ENCODE measurements at places on chromosomes 16 and 17.

GRCh38 chr17:73924114-73924908 is 279.2 kb upstream of the RPL38 start:
- no peak for DNase-seq

DNA sequence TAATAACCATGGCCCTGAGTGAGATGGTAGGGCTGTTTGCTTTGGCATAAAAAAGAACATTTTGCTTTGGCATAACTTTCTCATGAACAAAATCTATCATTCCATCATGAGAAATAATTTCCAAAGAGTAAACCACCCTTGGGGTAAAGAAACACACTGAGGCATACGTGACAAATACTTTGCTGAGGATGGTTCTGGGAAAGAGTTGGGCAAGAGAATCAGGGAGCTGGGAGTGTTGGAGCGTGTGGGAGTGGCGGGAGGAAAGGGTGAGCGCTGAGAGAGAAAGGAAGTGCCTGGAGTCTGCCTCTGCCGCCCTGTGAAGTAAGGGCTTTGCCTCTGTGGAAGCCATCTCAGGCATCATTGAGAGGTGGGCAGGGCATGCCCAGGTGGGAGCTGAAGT is 60.2 kb upstream of the ARHGAP44 start:
- DNase-seq = no peak

GRCh38 chr16:85275533-85276249 is 163.4 kb upstream of the CIBAR2 start:
- DNase-seq = peak; percentile 85

DNA sequence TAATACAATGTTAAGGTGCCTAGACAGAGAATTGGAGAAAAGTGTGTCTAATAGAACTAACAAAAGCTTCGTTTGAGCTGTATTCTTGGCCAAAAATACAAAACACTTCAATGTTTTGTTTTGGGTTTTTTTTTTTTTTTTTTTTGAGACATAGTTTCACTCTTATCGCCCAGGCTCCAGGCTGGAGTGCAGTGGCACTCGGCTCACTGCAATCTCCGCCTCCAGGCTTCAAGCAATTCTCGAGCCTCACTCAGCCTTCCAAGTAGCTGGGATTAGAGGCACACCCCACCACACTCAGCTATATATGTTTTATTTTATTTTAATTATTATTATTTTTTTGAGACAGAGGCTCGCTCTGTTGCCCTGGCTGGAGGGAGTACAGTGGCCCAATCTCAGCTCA is 38.3 kb upstream of the CARMIL2 start:
- DNase-seq = no peak

DNA sequence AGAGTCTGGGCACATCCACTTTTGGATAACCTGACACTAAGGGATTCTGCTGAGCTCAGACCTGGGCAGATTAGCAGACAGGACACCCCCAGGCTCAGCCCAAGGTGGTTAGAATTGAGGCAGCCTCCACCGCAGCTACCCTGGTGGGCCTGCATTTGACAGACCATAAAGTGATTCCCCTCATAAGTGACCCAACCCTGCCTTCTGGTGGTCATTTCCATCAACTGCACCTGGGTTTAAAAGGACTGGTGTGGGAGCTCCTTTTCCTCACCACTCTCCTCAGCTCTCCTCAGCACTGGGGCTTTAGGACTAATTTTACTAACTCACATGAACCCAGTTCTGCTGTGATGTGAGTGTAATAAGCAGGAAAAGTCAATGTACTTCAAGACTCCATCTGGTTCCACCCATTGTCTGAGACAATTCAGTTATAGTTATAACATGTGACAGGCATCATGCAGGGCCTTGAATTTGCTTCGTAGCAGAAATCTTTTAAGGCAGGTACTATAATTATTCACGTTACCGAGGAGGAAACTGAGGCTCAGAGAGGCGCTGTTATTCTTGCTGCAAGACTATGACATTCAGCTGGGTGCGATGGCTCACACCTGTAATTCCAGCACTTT is 42.5 kb downstream of the MYH3 start:
- peak; percentile 38 for DNase-seq

DNA sequence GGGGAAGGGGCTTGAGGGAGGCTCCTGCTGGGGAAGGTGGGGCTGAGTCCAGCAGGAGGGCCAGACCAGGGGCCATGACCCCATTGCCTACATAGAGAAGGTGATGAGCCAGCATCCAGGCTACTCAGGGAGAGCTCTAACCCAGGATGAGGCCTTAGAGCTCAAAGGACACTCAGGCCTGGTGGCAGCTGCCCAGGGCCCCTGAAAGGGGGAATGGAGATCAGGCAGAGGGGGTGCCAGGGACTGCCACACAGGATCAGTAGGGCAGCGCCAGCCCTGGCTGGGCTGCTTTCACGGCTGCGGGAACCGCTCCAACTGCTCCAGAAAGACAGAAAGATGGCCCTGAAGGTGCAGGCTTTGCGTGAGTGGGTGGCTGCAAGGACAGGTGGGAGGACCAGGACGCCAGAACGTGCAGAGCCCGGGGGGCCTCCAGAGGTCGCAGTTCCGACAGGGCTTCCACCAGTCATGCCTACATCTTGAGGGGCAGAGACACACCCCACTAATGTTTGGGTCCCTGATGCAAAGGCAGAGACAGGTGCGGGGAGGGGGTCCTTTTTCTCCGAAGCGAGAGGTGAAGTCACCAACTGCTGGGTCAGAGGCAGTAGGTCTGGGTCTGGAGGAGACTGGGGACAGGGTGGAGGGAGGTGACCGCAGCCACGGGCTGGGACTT is 882 bp upstream of the ATP6V0C start:
- no peak for DNase-seq

- DNase-seq = no peak
Observed at GRCh38 chr17:52158450-52159042, at the start of gene CA10. Gene CA10, minus strand, starts transcription at chr17:52158714.

DNA sequence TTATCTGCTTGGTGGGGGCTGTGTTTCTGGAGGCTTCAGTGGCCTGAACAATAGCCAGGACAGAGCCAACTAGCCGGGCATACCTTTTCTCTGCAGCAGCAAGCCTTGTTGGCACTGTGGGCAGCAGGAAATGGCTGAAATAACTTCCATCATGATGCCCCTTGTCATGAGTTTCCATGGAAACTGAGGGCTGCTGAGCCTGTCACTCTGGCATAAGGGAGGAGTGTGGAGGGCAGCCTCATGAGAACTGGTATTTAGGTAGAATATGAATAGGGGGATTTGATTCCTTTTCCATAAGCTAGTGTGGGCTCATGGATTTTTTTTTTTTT is 39.4 kb downstream of the PLCG2 start:
- no peak for DNase-seq

- no peak for DNase-seq
Observed at GRCh38 chr17:30926516-30926915, 4.8 kb downstream of the ADAP2 start.

DNA sequence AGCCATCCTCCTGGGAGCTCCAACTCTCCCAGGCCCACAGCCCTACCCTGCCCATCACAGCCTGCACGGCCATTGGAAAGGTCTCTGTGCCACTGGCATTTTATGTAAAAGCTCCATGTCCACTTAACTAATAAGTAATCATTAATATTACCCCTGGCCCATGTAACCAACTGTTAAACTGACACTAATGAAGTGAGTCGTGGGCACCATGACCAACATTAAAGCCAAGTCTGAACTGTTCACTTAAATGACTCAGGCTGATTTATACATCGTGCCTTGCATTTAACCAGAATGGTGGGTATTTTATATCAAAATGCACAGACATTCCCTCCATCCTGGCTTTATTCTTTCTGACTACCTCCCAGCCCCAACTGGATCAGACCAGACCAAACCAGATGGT is 229.3 kb downstream of the SOX9 start:
- no peak for DNase-seq

DNA sequence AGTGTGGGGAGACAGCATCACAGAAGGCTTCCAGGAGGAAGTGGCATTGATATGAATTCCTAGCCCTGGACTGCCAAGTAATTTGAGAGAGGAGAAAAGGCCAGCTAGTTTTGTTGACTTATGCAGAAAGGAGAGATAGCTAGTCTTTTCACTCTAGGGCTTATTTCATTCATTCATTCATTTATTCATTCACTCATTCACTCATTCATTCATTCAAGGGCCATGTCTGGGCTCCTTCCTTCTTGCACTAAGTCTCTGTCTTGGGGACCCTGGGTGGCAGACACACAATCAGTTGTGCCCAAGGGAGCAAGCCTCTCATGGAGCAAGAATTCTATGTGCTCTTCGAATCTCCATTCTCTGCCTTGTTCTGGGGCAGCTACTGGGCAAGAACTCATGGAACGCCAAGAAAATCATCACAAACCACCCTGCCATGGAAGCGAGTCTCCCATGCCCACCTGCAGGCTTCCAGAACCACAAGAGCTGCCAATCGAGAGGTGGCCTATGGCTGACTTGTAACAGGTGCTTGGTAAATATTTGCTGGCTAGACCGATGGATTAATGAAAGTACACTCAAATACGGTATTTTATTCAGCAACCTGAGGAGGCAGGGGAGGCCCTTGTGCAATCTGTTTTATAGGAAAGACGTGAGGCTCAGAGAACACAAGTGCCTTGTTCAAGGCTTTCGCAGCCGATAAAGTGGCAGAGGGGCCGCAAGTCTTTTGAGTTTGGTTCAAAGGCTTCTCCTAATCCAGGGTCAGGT is 223.6 kb downstream of the XYLT1 start:
- DNase-seq = no peak

- DNase-seq = no peak
Observed at GRCh38 chr17:32120141-32120540, 22.2 kb upstream of the RHOT1 start.

DNA sequence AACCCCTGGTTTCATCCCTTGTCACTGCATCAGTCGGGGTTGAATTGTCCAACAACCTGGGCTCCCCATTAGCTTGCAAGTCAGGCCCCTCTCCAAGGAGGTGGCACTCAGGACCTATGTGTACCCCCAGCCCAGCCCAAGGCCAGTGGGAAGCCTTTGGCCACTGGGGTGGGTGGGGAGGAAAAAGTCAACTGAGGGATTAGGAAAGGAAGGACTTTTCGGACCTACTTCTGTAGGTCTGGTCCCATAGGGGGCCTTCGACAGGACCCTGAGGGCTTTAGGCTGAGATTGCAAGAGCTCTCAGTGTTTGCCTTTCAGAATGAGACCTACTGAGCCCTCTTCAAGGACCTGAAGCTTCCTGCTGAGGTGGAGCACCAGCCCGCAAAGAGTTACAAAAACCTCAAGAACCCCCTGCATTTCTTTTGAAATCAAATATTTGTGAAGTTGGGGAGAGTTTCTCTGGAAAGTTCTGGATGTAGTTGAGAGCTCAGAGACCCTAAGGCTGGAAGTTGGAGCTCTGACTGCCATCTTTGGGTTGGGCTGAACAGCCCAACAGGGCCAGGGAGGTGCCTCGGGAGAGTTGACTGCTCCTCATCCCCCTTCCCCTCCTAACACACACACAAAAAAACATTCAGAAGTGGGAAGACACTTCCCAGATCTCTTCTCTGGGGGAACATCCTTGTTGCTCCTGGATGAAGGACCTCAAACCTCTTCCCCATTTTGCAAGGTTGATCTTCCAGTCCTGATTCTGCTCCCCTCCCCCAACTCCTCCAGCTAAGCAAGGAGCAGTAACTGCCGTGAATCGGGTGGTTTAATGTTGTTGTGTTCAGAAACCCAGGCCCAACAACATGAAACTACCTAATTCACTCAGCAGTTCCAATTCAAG is 5.8 kb upstream of the HOXB9 start:
- no peak for DNase-seq

DNA sequence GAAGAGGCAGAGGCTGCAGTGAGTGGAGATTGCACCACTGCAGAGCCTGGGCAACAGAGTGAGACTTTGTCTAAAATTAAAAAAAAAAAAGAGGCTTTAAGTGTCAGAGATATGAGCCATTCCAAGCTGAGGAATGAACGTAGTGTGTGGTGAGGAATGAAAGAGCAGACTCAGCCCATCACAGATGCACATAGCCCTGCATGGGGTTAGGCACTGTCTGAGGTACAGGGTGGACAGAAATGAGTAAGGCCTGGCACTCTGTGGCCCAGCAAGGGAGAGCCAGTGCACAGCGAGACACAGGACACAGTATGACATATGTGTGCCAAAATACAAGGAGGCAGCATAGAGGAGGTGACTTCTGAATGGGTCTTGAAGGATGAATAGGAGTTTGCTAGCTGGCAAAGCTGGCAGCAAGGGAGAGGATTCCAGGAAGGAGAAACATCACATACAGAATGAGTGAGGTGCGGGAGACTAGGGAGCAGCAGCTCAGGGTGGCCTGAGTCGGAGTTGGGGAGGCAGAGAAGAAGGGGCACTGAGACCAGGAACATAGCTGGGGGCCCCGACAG is 8.7 kb upstream of the ZNF469 start:
- DNase-seq = no peak

DNA sequence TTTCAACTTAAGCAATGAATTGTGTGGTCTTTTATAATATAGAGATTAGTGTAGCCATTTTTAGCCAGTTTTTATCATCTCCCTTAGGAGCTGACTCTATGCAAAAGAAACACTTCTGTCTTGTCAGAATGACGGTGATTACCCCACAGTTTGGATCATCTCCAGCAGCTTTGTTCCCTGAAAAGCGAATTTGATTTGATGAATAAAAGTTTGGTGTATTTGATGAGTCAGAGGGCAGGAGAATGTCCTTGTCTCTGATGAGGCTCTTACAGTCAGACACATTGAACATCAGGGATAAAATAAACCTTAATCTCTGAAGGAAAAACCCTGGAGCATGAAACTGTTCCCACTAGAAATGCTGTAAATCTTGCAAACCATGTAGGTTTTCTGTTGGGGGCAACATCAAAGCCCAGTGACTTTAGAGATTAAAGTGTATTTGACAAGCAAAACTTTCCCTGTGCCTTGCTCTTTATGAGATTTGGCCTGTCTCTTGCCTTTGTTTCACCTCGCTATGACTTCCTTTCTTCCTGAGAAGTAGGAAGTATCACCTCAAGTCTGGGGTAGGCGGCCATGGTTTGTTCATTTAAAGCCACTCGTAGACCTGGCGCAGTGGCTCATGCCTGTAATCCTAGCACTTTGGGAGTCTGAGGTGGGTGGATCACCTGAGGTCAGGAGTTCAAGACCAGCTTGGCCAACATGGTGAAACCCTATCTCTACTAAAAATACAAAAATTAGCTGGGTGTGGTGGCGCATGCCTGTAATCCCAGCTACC is 209.3 kb downstream of the FTO start:
- DNase-seq = no peak

DNA sequence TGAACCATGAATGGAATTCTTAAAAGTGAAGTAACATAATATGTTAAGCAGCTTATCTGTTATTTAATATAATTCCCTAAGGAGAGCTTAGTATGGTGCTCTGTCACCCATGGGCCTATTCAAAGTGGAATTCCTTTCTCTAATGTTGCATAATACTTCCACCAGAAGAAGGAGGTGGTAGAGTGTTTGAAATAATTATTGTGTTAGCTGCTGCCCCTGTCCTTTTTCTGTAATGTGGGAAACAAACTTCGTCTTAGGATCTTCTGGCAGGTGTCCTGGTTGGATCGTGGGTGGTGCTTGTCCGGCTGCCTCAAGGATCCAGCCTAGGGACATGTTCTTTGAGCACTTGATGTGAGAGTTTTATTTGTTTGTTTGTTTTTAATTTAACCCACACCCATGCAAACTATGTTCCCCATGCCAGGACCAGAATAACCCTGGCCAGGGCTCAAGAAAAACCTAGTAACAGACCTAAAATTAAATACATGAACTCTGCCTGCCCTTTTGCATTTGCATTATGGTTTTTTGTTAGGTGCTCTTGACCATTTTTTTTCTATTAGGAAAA is 46.1 kb downstream of the ZNRF1 start:
- DNase-seq = no peak

- no peak for DNase-seq
Observed at GRCh38 chr17:73188011-73188410, 4.8 kb upstream of the COG1 start.

- no peak for DNase-seq
Observed at GRCh38 chr17:9766970-9767369, 24.4 kb downstream of the DHRS7C start.
